Neuronal stem cell (in vitro differentiated cells): ENCODE measurements at places on chromosomes 5 and 9.

- no peak for DNase-seq
Observed at GRCh38 chr5:146398826-146399225, 48.3 kb upstream of the TCERG1 start.

- DNase-seq: no peak
Observed at GRCh38 chr5:139579-140442, 47.8 kb downstream of the PLEKHG4B start.

DNA sequence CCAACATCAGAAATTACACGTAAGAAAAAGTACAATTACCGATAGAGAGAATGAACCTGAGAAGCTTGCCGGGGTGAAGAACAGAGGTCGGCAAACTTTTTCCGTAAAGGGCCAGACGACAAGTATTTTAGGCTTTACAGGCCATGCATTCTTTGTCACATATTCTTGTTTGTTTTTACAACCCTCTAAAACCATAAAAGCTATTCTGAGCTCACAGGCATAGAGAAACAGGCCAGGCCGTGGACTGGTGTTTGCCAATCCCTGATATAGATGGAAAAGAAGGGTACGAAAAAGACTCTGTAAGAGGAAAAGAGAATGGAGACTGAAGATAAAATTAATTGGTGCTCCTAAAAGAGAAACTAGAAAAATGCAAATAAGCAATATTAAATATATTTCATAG lies 15.4 kb downstream of the SFXN1 start:
- DNase-seq: no peak

- no peak for DNase-seq
Observed at GRCh38 chr5:128749136-128749898, 211.3 kb upstream of the FBN2 start.

DNA sequence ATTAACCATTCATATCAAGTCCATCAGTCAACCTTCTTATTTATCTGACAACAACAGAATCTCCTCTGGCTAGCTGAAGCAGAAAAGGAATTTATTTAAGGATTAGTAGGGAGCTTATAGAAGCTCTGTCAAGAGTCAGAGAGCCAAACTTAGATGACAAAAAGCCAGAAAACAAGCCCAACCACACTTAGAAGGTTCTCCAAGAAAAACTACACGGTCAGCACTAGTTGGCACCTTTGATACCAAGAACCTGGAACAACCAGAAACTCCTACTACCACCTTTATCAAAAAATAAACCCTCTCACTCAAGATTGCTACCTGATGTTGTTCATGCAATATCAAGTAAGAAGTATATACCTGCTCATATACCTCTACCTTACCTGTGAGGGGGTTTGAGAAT lies 36.9 kb downstream of the RANBP6 start:
- no peak for DNase-seq

GRCh38 chr9:118094387-118094786 lies 390.2 kb downstream of the TLR4 start:
- no peak for DNase-seq

GRCh38 chr5:168844016-168844921 lies 265.1 kb upstream of the PANK3 start:
- no peak for DNase-seq

- no peak for DNase-seq
Observed at GRCh38 chr5:88821161-88821560, 61.8 kb downstream of the MEF2C start.

- DNase-seq: no peak
Observed at GRCh38 chr5:141815796-141816180, 62.4 kb downstream of the PCDH1 start.

DNA sequence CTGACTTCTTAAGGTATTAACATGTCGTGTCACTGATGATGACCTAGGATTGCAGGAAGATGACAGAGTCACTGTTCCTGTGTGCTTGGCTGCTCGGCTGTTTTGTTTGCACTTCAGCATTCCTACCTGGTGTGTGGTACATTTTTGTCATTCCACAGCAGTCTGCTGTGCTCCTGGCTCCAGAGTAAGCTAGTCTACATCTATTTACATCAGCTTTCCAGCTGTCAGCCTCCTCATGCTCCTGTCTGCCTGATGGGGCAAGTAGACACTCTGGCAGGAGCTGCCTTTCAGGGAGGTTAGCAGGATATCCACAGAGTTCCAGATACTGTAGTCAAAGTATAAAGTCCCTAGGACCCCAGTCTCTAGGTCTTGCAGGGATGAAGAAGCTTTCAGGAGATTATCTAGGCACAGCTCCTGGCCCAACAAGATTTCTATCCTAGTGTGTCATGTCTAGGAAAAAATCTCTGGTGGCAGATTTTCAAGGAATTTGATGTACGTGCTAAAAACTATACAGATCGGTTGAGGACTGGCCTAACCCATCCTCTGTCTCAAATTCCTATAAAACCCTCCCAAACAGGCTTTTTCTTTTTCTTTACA lies 28.4 kb downstream of the RUSC2 start:
- peak; percentile 64 for DNase-seq

DNA sequence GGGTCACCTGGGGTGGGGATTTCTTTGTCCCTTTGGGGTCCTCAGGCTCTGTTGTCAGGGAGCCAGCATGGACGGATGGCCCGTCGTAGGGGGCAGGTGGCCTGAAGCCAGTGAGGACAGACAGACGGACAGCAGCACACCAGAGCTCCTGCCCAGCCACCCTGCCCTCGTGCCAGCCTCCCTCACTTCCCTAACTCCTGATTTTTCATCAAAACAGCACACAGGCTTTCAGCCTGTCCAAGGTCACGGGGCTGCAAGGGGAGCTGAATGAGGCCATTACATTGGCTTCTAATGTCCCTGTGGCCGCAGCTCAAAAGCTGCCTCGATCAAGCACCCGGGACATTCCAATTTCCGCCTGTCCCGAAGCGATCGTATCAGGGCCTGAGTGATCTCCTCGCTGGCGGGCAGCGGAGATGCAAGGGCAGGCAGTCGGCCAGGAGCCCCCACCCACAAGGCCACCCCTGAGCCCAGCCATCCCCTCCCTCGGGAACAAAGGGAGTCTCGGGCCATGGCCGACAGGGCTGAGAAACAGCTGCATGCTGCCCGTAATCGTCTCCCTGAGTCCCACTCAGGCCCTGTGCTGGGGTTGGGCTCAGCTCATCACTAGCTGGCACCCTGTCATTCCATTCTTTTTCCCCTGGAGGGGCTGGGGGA lies 50.5 kb upstream of the RNU6ATAC start:
- DNase-seq: no peak

- DNase-seq: peak; percentile 27
Observed at GRCh38 chr5:149656576-149657182, 73.4 kb upstream of the PPARGC1B start.

DNA sequence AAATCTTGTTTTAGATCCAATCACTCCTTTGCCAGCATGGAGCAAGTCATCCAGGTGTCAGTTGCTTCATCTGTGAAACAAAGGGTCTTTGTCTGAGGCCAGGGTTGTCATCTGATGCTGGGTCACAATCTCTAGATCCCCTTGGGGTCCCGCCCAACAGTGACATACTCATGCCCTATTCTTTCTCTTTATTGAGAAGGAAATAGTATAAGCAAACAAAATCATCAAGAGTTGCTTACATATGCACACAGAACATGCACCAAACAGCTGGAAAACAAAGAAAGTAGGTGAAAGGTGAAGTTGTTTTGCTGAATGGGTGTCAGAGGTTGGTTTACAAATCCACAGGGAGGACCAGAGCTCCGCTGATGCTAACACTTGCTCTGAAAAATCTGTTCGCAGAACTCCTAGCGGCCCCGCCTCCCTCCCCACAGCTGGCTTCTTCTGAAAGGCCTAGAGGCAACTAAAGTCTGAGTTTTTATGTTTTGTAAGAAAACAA lies 106.1 kb upstream of the SLC44A1 start:
- DNase-seq: no peak

GRCh38 chr5:76513476-76513875 lies 109.7 kb downstream of the F2RL2 start:
- no peak for DNase-seq

DNA sequence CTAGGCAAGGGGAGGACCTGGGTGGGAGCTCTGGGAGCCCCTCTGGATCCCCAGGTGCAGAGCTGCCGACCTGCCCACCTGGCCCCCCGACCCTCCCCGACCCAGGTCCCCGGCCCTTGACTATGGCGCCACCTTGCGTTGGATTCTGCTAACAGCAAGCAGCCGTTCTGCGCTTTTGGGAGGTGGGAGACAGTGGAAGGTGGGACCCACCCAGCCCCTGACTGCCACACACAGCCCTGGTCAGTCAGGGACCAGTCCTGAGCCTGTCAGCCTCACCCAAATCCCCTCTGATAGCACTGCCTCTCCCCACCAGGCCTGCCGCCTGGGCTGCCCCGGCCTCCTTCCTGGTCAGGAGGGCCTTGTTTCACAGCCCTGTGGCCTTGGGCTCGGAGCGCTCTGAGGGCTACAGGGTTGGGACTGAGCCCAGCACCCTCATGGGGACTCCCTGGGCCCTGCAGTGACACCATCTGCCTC lies 77.9 kb downstream of the HMCN2 start:
- peak; percentile 60 for DNase-seq

- no peak for DNase-seq
Observed at GRCh38 chr9:75712700-75713099, 177.8 kb upstream of the PCSK5 start.

DNA sequence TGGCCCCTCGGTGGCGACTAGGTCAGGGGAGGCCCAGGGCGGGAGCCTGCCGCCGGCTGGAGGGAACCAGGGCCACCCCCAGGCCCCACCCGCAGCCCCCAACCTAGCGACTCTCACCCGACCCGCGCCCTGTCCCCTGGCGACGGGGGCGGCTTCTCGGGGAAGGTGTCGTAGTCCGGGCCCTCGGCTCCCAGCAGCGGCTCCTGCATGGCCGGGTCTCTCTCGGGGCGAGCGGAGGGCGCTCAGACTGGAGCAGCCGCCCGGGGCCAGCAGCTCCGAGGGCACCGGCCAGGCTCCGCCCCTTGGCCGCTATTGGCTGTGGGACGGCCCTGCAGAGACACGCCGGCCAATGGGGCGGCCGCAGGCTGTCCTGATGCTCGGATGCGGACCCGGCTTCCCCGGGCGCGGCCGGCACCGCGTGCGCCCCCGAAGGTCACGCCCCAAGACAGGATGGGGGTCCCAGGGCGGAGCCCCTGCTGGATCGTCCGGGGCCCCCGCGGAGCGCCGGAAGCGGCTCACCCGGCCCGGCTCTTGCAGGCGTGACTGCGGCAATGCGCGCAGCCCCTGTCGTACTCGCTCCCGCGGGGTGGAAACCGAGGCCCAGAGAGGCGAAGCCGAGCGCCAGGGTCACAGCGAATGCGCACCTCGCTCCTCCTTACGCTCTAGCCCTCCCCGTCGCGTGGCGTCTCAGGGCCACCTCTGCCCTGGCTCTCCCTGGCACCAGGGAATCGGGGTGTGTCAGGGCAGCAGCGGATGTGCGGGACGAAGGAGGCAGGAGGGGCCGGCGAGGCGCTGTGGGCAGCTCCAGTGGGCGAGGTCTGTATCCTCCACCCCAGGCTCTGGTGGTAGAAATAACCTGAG lies at the start of gene SLC2A6:
SLC2A6 (minus strand) TSS at position 249 of the 861 bp plus-strand sequence; CDS start at position 209, 40 bp downstream.
- peak; percentile 85 for DNase-seq

GRCh38 chr9:69243116-69243515 lies 69.0 kb downstream of the TJP2 start:
- DNase-seq: no peak

- no peak for DNase-seq
Observed at GRCh38 chr9:37679649-37680402, 29.1 kb downstream of the FRMPD1 start.

DNA sequence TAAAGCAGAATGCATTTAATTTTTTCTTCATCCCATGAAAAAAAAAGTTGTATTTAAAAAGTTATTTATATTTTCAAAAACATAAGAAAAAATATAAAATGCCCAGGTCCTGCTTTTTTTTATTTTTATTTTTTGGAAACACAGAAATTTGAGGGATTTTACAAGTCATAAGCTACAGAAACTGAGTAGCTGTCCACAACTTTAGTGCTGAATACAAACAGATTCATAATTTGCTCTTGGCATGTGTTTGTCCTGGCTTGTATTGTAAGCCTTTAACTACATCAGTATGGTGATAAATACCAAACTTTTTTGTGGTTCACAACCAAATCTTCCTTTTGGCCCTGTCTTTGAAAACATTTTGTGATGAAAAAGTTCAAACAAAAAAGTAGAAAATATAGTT lies 7.5 kb upstream of the PLCXD3 start:
- DNase-seq: no peak

- no peak for DNase-seq
Observed at GRCh38 chr5:72623936-72624335, 116.7 kb upstream of the ZNF366 start.

DNA sequence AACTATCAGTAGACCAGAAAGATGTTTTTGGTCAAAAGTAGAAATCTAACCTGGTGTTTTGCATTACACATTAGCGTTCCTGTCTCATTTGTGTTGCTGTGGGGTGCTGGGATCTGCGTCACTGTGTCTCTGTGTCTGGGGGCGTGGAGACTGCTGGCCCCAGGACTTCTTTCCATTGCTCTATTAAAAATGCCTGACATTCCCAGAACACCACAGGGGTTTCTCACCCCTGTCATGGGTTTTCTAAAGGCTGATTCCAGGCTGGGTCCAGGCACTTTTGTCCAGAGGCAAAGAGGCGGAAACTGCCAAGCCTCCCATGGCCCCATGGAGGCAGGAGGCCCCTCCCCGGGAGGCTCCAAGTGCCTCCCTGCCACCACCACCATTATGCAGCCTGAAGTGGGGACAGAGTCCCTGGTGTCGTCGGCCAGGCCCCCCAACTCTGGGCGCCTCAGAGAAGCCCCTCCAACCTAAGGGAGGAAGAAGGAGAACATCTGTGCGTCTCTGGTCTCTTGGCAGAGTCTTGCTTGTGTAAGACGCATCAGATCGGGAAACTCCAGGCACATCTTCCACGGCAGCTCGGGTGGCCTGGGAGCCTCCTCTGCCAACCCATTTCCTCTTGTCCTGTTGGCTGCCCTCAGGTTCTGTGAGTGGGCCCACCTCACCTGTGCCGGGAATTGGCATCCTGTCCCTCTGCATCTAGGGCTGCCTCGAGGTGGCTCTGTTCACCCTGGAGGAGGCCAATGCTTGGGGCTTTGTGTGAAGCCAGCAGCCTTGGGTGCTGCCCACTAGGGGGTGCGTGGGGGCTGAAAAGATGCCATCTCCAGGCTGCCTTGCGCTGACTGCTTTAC lies 13.8 kb upstream of the PLEKHG4B start:
- peak; percentile 76 for DNase-seq

DNA sequence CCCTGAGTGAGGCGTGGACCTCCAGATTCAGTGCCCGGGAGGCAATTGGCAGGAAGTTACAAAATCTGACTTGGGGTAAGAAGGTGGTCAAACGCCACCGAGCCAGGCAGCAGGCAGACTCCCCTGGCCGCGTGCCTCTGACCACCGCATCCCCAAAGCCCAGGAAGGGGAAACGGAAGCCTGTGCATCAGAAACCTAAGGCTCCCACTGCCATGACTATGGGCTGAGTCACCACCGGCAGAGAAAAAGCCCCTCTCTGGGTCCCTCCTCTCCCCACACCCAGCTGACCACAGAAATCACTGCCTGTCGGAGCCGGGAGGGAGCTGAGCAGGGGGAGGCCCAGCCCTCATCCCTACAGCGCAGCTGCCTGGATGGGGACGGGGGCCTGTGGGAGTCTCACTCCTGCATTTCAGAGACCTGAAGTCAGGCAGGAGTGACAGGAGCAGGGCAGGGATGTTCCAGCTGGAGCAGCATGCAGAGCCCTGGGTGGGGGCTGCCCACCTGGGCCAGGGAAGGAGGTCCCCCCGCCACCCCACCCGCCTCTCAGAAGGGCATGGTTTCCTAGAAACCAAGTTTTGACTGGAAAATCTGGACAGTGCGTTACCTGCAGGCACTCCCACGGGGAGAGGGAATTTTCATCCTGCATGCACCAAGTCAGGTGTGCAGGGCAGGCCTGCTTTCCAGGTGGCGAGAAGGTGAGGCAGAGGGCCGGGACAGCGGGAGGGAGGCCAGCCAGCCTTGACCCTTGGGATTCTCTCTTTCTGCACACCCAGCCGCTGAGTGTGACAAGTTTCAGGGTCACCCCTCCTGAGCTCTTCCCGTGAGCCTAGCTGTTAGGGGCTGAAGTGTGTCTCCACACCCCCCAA lies 68.2 kb downstream of the LRSAM1 start:
- DNase-seq: no peak

GRCh38 chr9:71177901-71178300 lies 56.5 kb upstream of the TRPM3 start:
- no peak for DNase-seq
